ENCODE measurements at places on chromosomes 5 and 9. TPM values are rescaled to one million over a fixed set of nuclear protein-coding genes. Genes with fewer than 3 reads are reported as not detected.

DNA sequence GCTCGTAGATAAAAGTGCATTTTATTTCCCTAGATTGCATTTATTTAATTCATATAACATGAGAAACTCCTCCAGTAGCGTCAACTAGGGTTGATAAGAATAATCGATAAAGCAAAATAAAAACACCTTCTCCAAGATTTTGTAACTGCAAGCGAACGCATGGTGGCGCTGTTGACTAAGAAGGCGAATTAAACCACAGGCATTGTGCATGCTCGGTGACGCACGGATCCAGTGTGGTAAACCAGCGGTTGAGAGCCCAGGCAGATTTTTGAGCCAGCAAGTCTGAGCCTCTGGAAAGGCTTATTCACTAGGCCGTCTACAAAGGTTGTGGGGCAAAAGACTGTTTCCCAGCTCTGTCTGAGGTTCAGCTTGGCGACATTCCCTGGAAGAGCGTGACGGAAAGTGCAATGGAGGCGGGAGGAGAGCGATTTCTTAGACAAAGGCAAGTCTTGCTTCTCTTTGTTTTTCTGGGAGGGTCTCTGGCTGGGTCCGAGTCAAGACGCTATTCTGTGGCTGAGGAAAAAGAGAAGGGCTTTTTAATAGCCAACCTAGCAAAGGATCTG is at the start of gene PCDHB3:
PCDHB3 (plus strand) TSS at position 231 of the 563 bp plus-strand sequence; CDS start at position 408, 177 bp downstream.
- no peak for DNase-seq

- DNase-seq, result no peak
Measured at GRCh38 chr9:130445268-130445983, 665 bp downstream of the ASS1 start.

DNA sequence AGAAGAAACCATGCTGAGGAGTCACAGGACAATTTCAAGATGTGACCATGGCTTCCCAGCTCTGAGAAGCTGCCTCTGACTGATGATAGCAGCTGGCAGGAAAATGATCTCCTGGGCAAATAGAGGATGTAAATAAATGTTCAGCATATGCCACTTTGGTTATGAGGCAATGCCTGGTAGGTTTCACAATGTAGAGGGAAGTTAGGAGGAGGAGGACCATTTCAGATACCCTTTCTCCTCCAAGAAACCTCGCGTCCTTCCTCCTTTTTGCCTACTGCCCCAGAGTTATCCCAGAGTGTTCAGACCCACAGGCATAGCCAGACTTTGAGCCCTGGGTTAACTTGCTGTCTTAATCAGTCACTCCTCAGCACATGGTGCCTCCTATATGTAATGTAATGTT is 541.6 kb upstream of the DAP start:
- DNase-seq, result no peak

DNA sequence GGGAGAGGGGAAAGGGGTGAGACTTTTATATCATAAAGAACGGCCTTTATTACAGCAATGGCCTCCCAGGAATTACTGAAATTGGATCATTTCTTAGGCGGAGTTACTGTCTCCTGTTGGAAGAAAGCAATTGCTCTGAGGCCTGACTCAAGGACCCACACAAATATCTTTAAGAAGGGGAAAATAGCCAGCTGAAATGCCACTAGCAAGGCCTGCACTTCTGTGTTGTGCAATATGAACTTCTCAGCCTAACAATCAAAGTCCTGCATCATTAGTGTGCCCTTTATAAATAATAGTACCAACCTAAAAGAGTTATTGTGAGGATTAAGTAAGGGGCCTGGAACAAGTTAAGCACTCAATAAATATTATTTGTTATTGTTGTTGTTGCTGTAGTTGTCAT is 30.1 kb upstream of the TRIM32 start:
- no peak for DNase-seq

GRCh38 chr5:163544041-163544440 is 38.6 kb downstream of the MAT2B start:
- no peak for DNase-seq

- no peak for DNase-seq
Measured at GRCh38 chr9:127091526-127091925, 30.9 kb downstream of the ANGPTL2 start.

DNA sequence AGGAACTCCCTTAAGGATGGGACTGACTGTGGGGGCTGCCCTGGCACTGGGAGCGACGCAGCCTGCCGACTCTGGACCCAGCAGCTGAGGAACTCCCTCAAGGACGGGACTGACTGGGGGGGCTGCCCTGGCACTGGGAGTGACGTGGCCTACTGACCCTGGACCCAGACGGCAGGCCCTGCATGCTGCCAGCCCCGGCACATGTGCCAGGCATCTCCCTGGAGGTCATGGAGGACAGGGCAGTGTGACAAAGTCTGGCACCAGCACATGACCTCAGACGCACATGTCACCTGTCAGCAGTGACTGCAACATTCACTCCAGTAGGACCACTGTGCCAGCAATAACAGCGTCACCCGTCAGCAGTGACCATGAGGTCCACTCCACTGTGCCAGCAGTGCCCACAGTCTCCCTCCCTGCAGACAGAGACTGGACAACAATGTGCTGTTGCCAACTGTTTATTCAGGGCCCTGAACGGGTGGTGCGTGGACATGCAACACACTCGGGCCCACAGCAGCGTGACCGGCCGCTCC is 4.5 kb downstream of the FBXW5 start:
- DNase-seq, result no peak

- DNase-seq, result no peak
Measured at GRCh38 chr9:643966-644365, 197.5 kb upstream of the DMRT1 start.

DNA sequence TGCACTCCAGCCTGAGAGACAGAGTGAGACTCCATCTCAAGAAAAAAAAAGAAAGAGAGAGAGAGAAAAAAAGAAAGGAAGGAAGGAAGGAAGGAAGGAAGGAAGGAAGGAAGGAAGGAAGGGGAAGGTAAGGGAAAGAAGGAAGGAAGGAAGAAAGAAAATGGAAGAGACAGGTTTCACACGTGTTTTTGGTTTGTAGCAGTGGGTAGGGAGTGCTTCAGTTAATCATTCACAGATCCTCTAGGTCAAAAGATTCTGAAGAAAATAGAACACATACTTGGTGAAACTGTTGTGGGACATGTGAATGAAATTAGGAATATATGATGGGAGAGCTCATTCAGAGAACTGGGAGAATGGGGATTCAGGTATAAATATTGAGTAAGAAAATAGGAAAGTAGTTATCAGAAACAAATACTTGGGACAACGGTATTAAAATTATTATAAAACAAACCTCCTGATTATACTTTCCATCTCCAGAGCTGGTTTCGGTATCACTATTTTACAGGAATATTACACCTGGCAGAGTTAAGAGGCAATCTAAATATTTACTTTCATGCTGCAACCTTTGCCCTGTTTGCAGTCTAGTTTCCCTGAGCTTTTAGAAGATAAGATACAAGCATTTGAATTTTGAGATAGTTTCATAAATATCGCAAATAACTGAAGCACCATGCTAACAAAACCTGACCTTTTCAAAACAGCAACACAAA is 37.2 kb downstream of the MARVELD2 start:
- no peak for DNase-seq

The FOXD4L4 gene
- polyA plus RNA-seq, result 0.03 TPM

The ANKRD55 gene
- not detected for polyA plus RNA-seq

The HMCN2 gene
- polyA plus RNA-seq, result not detected

All from keratinocyte (primary cell).